ENCODE measurements at places on chromosomes 6 and 20.

- no peak for DNase-seq
Measured at GRCh38 chr6:16681260-16681873, 79.9 kb downstream of the ATXN1 start.

GRCh38 chr6:158630938-158631616 is 13.5 kb downstream of the DYNLT1 start:
- DNase-seq: no peak

- DNase-seq: no peak
Measured at GRCh38 chr6:110482774-110483400, 6.5 kb upstream of the SLC22A16 start.

GRCh38 chr6:168628176-168628553 is 187.2 kb downstream of the SMOC2 start:
- DNase-seq: no peak

GRCh38 chr6:142954844-142955243 is 9.9 kb upstream of the HIVEP2 start:
- no peak for DNase-seq

DNA sequence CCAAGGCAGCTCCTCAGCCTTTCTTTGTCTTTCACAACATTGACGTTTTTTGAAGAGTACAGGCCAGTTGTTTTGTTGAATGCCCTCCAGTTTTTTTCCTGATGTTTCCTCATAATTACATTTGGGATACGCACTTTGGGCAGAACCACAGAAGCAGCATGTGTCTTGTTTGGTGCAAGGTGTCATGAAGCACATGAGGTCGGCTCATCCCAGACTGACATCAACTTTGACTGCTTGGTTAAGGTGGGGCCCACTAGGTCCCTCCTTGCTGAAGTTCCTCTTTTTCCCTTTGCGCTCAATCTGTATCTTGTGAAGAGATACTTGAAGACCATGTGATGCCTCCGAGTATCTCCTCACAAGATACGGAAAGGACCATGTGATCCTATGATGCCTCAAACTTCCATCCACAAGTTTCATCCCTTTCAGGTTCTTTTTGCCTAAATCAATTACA is 10.5 kb downstream of the SNAI1 start:
- DNase-seq: no peak

- no peak for DNase-seq
Measured at GRCh38 chr6:69926745-69927144, 60.4 kb downstream of the COL19A1 start.

DNA sequence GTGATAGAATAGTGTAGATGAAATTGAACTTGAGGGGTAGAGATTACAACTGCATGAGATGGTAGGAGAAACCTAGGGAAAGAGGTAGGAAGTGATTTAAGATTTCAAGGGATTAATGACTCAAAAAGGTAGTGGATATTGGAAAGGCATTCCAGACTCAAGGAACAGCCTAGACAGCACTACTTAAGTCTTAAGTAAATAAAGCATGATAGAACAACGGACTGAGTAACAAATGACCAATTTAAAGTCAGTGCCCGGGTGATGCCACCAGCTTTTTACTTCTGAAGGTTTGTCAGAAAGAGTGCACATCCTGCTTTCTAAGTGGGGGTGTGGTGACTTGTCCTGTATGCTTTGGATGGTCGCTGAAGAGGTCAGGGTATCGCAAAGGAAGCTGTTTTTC is 81.8 kb downstream of the PHACTR1 start:
- DNase-seq: no peak

GRCh38 chr6:43454290-43454695 is 1.1 kb downstream of the DLK2 start:
- DNase-seq: peak; percentile 43

- DNase-seq: no peak
Measured at GRCh38 chr20:22909436-22909835, 125.7 kb upstream of the SSTR4 start.

- no peak for DNase-seq
Measured at GRCh38 chr20:61932199-61932592, 133.5 kb downstream of the TAF4 start.

- no peak for DNase-seq
Measured at GRCh38 chr20:36498386-36499179, 42.7 kb upstream of the MYL9 start.

DNA sequence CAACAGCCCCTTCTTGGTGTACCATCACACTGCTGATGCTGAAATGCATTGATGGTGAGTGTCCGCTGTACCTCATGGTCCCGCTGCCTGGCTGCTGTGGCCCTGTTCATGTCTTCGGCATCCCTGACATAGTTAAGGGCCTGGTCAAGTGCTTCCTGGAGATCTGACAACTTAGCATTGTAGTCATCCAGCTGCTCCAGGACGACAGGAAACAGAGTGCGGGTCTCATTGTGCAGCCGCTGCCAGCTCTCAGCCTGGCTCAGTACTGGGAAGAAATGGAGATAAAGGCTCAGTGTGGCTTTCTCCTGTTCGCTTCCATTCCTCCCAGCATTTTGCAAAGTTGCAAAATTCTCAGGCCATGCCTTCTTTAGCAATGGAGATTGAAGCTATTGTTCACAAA is 81.8 kb downstream of the LAMA4 start:
- DNase-seq: no peak

- DNase-seq: no peak
Measured at GRCh38 chr6:70538376-70538775, 28.4 kb upstream of the SDHAF4 start.
